Fibroblast of the aortic adventitia (primary cell): ENCODE measurements at places on chromosomes 4 and X. TPM values are rescaled to one million over a fixed set of nuclear protein-coding genes. Genes with fewer than 3 reads are reported as not detected.

Gene TCEAL7
- 52.5 and 86.3 TPM in 2 replicates for total RNA-seq

- DNase-seq = no peak
These were observed 375.9 kb upstream of the NDST4 start for GRCh38 chr4:115489279-115489678.

- peak; percentile 27 for DNase-seq
These were observed 211.9 kb downstream of the AFAP1 start for GRCh38 chr4:7727749-7728148.

DNA sequence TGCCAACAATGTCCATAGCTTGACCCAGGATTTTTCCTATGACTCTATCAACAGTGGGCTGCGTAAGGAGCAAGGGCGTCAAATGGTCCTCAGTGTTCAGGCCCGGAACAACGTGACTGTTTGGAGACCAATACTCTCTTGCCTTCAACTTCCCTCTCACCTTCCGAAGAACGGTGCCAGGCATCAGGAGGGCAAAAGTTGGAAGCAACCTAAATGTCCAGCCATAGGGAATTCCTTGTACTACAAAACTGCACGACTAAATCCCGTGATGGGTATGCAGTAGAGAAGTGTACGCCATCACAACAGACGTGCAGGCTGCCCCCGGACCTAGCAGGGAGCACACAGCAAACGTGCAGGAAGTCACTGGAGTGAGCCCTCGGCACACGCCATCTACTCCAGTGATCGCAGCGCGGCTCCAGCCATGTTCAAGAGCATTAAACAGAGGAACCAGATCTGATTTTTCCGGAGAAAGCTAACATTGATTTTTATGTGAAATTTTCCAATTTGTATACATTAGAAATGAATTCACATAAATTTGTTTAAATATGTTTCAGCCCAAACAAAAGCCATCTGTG is 79.0 kb downstream of the JAKMIP1 start:
- DNase-seq = no peak

- no peak for DNase-seq
These were observed 1.7 kb downstream of the NKX3-2 start for GRCh38 chr4:13542577-13543031.

DNA sequence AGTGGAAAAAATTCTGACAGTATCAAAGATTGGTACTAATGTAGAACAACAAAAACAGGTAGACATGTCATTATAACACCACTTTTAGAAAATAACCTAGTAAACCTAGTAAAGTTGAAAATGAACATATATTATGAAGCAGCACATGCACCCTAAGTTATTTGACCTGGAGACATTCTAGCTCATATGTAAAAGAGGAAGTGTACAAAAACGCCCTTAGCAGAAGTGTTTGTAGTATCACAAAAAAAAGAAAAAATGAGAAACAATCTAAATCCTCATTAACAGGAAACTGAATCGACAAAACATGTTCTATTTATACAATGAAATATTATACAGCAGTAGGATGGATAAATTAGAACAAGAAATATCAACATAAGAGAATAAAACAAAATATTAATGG is 318.9 kb upstream of the PPP1R2C start:
- DNase-seq = no peak

DNA sequence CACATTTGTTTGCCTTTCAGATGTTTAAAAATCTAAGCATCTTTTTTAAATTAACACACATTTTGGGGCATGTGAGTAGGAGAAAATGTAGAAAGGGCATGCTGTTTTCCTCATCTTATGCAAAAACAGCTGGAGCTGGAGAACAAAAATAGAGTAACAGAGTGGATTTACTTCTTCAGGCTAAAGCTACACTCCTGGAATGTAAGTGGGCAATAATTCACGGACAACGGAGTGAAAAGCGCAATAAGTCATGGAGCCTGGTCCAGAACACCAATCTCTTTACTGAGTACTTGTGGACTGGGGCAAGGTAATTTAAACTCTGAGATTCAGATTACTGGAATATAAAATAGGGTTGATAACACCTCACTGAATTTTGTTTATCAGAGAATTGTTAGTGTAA is 1018.8 kb upstream of the HS3ST1 start:
- no peak for DNase-seq

DNA sequence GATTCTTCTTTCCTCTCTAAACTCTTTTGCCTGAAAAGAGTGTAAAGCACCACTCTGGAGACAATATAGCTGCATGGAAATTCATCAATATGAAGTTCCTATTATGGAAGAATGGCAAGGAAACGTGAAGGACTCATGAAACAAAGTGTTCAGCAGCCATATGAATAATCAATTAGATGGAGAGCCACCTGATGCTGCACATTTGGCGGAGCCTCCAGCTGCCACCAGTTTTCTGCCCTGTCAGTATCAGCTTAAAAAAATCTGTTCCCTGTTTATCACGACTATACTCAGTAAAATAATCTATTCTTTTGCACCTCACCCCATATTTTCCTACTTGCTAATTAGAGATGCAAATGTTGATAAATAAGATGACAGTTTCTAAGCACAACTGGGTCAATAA is 276.0 kb downstream of the UNC5C start:
- DNase-seq = no peak

DNA sequence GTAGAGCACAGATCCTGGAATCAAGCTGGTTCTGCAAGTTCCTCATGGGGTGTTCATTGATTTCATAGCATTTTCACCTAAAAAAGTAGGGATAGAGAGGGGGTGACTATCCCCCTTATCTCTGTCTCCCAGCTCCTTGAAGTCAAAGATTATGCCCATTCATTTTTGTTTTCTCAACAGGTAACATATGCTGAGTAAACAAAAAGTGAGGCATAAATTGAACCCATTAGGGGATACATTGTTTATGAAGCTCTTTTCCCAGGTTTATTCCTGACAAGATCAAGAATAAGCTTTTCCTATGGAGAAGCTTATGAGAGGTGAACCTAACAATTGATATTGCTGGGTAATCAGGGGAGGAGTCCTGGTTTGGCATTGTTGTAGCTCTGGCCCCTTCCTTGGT is 9.2 kb upstream of the ANAPC4 start:
- DNase-seq = no peak

Gene GPC4
- total RNA-seq = 0.54 and 2.8 TPM in 2 replicates

Gene CUL4B
- total RNA-seq = 59.7 and 76.1 TPM in 2 replicates

Gene GPRASP2
- 13.6 and 18.6 TPM in 2 replicates for total RNA-seq

Gene CNOT6L
- 16.4 and 22.2 TPM in 2 replicates for total RNA-seq

Gene HMX1
- total RNA-seq = not detected in 2 replicates

DNA sequence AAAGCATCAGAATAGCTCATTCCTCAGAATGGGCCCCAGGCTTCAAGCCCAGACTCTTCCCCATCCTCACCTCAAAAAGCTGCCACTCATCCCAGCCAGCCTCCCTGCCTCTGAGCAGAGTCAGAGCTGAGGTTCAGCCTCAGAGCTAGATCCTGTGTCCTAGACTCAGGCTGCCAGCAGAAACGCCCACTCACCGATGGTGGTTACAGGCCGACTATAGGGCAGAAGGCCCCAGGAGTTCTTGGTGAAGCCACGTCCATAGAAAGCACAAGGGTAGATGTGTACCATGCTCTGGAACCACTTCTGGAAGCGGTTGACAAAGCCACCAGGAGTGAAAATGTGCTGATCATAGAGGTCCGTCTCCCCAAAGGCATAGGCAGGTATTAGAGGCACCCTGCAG is 7.7 kb downstream of the AWAT2 start:
- DNase-seq = no peak

Gene POF1B
- total RNA-seq = not detected in 2 replicates

DNA sequence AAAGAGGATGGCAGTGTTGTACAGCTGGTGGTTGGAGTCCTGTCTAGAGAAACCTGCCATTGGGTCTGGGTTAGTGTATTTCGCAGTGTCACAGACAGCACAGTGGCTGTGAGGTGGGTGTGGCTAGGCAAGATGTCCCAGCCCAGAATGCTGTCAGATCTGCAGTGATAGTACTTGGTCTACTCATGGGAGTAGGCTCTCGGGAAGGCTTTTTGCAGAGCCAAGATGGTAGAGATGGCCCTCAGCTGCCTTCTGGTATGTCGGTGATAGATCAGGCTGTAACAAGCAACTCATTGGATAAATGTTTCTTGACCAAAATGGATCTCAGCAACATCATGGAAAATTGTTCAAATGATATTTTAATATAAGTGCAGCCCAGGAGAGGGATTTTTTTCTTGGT is 84.3 kb upstream of the WDR1 start:
- no peak for DNase-seq

DNA sequence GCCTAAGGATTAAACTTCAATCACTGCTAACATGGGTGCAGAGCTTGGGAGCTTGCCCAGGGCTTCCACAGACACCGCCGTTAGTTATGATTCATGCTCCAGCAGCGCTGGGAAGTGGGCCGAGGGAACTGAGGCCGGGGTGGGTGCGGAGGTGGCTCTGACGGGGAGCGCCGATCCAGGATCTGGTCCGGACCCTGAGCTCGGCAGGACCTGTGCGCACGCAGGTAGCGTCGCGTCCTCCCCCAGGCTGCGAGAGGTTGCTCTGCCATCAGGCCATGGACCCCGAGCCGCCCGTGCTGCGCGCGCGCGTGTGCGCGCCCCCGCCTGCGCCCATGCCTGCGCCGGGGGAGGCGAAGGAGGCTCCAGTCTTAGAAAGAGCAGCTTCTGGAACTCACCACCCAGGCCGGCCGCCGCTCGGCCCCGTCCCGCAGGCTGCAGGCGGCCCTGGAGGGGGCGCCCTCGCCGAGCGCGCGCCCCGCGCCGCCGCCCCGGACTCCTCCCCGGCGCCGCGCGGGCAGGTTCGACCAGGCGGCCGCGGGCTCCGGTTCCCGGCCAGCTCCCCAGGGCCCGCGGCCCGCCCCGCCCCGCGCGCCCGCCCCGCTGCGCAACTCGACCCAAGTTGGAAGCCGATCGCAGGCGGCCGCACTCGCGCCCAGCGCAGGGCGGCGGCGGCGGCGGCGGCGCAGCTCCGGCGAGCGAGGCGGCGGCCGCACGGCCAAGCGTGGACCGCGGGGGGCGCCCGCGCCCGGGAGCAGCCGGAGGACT is 732 bp upstream of the ADRA2C start:
- DNase-seq = peak; percentile 27

Gene SASH3
- not detected in 2 replicates for total RNA-seq

Gene MID1
- 18.0 and 20.4 TPM in 2 replicates for total RNA-seq

DNA sequence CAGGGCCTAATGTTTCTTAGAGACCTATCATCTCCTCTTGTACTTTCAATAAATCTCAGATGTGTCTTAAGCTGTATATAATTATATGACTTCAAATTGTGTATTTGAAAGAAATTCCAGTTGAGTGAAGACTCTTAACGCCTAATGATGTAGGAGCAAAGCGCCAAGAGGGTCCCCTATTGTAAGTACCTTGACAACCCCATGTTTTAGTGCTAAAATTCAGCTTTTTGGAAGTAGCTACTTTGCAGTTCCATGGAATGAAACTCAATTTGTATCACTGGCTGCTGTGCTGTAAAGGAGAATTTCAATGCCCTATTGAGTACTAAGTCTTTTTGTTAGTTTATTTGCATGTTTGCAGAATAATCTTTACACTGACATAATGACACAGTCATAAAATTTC is 1826.6 kb upstream of the AGA start:
- DNase-seq = no peak

Gene EFHC2
- 0.45 and 0.49 TPM in 2 replicates for total RNA-seq
